ENCODE measurements at places on chromosomes 11 and 22. TPM values are rescaled to one million over a fixed set of nuclear protein-coding genes. Genes with fewer than 3 reads are reported as not detected.

The MOB2 gene
- 15.5 TPM for total RNA-seq

The DHCR7 gene
- total RNA-seq = 118 TPM

The CALCA gene
- total RNA-seq = not detected

The PNPLA3 gene
- 5.3 TPM for total RNA-seq

The PATE2 gene
- not detected for total RNA-seq

The OSBP2 gene
- total RNA-seq = 1.7 TPM

The CERK gene
- 68.0 TPM for total RNA-seq

The FGF19 gene
- not detected for total RNA-seq

The OR8D1 gene
- total RNA-seq = not detected

The GPHA2 gene
- not detected for total RNA-seq

Data from smooth muscle cell of the umbilical artery (primary cell).